Epithelial cell of umbilical artery (primary cell): ENCODE measurements at places on chromosomes 1 and 21. TPM values are rescaled to one million over a fixed set of nuclear protein-coding genes. Genes with fewer than 3 reads are reported as not detected.

The VSIG8 gene
- under 0.01 TPM in 1 of 2 replicates, not detected in the other for total RNA-seq

The ERVH48-1 gene
- not detected in 2 replicates for total RNA-seq

The SPRR2F gene
- total RNA-seq = not detected in 2 replicates

The AJAP1 gene
- total RNA-seq = under 0.01 TPM in 1 of 2 replicates, not detected in the other

The ZNF593OS gene
- not detected in 2 replicates for total RNA-seq
